ENCODE measurements at places on chromosomes 4 and X. TPM values are rescaled to one million over a fixed set of nuclear protein-coding genes. Genes with fewer than 3 reads are reported as not detected.

PABPC1L2A gene
- total RNA-seq: not detected

DIPK2B gene
- total RNA-seq: not detected

ANOS1 gene
- 0.03 TPM for total RNA-seq

IL1RAPL1 gene
- 0.04 TPM for total RNA-seq

MAGED4B gene
- 6.9 TPM for total RNA-seq

EDA gene
- 0.36 TPM for total RNA-seq

RHOXF2B gene
- total RNA-seq: not detected

Measured in A549 treated with CORT108297 at 1 μM for 4 hours (cell line).